WTC11 (cell line): ENCODE measurements at places on chromosomes 2 and 18. TPM values are rescaled to one million over a fixed set of nuclear protein-coding genes. Genes with fewer than 3 reads are reported as not detected.
A peak's percentile ranks its signal among the peaks of the same experiment; 100 is the strongest.

- DNase-seq, result no peak
These were observed 1353.7 kb upstream of the LRRTM1 start for GRCh38 chr2:81658227-81658626.

The SERPINB3 gene
- 0.11 to 0.22 TPM in 2 of 3 replicates, not detected in the other for total RNA-seq

DNA sequence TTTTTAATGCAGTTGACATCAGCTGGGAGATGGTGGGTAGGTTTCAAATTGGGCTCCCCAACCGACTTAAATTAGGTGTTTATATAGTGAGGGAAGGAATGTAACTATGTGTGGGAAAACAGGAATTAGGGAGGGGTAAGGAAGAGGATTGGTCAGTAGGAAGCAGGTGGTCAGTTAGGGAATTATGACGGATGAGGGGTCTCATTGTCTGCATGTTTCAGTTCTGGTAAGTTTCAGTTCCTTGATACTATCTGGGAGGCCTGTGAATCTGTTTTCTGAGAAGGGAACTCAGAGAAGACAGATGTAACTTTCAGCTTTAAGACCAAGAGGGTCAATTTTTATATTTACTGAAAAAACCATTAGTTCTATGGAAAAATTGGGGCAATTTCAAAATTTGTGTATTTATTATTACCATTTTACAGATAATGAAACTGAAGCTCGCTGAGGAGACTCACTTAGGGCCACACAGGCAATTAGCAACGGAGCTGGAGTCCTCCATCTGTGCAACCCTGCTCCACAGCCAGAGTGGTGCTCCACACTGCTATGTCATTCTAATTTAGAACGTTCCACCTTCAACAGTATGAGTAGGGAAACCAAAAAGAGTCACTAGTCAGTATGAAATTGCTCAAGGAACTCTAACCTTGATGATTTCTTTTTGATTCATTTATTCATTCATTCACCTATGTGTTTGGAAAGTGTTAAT is 36.0 kb upstream of the CCDC195 start:
- DNase-seq, result no peak

The VWC2L gene
- not detected in 3 replicates for total RNA-seq

GRCh38 chr18:76380127-76380729 is 114.8 kb downstream of the ZNF516 start:
- DNase-seq, result no peak

The COPS9 gene
- 140 to 142 TPM (median 141 TPM) in 3 replicates for total RNA-seq

GRCh38 chr2:53242090-53242489 is 525.5 kb upstream of the CHAC2 start:
- DNase-seq, result no peak

DNA sequence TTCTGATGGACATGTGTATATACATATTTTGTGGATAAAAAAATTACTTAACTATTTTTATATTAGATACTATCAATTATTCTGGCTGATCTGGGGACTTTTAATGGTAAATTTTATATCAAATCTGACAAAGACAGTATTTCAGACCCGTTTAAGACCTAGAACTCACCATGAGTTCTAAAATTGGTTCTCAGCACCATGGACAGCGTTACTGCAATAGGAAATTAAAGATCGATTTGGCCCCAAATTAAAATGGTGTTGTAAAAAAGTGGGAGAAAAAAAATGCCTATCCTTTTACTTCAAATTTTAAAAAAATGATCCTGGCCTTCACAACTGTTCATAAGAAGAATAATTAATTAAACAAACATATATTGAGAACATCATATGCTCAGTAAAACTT is 919 bp upstream of the SCN2A start:
- no peak for DNase-seq

GRCh38 chr18:7789856-7790552 is 222.9 kb downstream of the PTPRM start:
- peak; percentile 27 for DNase-seq

DNA sequence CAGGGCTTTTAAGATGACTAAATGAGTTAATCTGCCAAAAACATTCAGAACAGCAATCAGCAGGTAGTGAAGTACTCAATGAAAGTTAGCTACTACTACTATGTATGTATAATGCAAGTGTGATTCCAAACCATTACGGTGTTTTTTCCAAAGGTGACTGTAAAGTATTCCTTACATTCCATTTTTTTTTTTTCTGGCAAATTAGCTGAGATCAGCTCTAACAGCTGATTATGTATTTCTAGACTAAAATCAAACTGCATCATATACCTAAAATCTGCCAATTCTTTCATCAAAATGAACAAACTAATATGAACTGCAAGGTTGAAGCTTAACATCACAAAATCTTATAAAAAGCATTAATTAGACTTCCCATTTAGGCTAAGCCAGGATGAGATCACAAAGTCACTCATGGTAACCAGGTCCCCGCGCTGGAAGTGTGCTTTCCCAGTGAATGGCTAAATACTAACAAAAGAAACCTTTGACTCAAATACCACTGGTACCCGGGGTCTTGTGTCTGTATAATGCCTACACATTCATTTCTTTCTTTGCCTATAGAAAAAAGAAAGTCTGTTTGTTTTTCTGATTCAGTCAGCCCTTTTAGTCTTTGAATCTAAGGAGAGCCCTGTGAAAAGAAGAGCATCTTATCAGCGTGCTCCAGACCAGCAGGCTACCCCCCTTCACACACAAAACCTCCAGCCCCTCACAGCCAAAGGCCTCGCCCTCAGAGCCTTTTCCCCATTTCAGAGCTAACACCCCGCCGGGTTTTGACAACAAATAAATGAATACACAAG is 88.3 kb downstream of the RBMS1 start:
- no peak for DNase-seq

GRCh38 chr2:33706410-33706809 is 107.3 kb upstream of the FAM98A start:
- no peak for DNase-seq

DNA sequence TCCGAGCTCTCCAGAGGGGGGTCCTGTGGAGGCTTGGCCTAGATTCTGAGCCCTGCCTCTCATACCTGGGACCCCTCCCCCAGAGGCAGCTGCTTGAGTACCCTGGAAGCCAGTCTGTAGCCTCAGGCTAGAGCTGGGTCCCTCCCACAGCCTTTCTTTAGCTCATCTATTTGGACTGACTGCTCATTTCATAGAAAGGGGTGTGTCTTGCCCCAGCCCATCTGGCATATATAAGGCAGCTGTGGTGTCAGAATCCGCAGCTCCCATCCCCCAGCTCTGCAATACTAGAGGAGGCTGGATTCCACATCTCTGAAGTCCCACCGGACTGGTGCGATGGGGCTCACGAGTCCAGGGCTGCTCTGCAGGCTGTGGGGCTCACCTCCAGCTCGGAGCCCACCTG is 26.1 kb downstream of the MPHOSPH10 start:
- DNase-seq, result peak; percentile 30

The SALL3 gene
- 81.3 to 87.0 TPM (median 83.8 TPM) in 3 replicates for total RNA-seq

DNA sequence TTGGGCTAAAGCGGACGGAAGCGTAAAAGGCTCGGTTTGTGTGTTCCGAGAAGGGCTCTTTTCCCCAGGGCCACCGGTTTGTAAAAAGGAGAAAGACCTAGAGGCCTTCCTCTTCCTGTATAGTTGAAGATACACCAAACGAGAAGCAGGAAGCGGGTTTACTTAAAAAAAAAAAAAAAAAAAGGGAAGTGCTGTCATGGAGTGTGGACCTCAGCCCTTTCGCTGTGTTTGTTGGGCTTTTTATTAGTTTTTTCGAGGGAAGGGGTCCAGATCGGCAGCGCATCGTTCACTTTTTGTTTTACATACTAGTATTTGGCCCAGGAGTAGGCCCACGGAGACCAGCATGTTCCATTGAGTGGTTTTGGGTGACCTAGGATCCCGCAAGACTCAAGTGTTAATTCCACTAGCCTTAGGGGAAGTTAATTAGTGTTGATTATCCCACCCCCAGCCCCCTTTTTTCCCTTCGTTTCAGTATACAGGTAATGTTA is 676 bp downstream of the ACTR2 start:
- no peak for DNase-seq

The FHOD3 gene
- 3.8 to 4.8 TPM (median 4.6 TPM) in 3 replicates for total RNA-seq

DNA sequence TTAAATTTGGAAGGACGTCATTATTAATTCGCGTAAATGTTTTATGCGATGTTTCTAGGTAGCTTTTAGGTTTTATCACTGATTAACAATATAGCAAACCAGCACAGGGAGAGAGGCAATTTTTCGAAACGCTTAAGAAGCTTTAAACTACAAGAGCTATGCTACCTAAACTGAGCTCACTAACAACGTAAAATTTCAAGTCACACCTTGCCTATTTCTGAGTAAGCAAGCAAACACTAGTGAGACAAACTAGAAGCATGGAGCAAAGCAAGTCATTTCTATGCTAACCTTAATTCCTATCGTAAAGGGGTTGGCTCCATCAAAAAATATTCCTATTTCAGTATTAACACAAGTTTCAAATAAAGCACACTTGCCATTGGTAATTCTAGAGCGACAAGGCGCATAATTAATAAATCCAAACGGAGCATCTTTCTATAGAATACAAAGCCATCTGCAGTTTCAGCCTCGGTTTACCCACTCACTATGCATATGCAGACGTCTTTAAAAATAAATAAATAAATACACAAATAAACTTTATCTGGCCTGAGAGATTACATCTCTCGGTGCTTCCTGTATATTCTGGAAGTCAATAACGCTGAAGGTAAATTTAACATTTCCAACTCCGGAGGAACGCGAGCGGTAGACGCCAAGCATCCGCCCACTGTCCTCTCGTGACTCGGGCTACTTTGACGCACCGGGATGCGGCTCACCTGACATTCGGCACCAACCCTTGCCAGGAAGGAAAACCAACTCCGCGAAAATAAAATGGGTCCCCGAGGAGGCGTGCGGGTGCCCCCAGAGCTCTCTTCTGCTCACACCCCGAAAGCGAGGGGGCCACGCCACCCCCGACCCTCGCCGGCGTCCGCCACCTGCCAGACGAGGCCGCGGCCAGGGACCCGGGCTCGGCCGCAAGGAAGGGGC is 947 bp downstream of the ITSN2 start:
- DNase-seq, result no peak

- DNase-seq, result no peak
These were observed 94.0 kb upstream of the STON1 start for GRCh38 chr2:48435909-48436308.

- no peak for DNase-seq
These were observed 539.4 kb downstream of the RIT2 start for GRCh38 chr18:42576124-42576523.

- DNase-seq, result no peak
These were observed 253.9 kb upstream of the VWC2L start for GRCh38 chr2:214156971-214157370.

DNA sequence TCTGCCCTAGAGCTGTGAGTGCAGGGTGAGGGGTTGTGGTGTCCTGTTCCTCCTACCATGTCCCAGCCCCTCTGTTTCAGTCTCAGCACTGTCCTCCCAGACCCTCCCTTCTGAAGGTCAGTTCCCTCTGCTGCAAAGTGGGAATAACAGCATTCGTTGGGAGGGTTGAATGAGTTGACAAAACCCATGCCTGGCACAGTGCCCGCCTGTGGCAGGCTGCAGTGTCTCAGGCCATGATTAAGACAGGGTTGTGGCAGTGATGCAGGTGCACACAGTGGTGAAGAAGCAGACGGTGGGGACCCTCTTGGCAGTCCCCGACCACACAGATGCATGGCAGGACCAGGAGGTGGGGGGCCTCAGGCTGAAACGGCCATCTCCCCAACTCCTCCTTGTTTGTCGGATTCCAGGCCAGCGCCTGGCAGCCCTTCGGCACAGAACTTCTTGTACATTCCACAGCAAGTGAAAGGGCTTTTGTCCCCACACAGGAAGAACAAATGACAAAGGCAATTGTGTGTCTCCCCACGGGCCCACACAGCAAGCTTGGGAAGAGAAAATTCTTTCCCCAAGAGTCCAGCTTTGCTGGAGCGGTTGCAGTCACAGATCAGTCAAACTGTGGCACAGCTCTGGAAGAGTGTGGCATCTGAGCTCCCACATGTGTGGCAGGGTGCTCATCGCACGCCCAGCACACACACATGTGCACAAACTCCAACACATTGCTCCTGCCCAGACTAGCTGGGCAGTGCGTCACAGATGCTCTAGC is 92.0 kb upstream of the MSH2 start:
- DNase-seq, result no peak

DNA sequence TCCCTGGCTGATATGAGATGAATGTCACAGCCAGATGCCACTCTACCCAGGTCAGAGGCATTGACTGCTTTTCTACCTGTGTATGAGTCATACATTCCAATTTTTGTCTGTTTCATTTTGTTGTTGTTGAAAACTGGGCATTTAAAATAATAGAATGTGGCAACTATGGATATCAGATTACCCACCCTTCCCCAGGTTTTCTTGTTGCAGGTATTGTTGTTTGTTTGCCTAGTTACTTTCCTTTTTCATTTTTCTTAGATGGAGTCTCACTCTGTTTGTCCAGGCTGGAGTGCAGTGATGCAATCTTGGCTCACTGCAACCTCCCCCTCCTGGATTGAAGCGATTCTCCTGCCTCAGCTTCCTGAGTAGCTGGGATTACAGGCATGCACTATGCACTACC is 70.2 kb downstream of the LRRC30 start:
- no peak for DNase-seq

GRCh38 chr2:175847128-175847527 is 154.9 kb downstream of the LNPK start:
- no peak for DNase-seq

The KCNIP3 gene
- 2.1 to 3.3 TPM (median 3.1 TPM) in 3 replicates for total RNA-seq

DNA sequence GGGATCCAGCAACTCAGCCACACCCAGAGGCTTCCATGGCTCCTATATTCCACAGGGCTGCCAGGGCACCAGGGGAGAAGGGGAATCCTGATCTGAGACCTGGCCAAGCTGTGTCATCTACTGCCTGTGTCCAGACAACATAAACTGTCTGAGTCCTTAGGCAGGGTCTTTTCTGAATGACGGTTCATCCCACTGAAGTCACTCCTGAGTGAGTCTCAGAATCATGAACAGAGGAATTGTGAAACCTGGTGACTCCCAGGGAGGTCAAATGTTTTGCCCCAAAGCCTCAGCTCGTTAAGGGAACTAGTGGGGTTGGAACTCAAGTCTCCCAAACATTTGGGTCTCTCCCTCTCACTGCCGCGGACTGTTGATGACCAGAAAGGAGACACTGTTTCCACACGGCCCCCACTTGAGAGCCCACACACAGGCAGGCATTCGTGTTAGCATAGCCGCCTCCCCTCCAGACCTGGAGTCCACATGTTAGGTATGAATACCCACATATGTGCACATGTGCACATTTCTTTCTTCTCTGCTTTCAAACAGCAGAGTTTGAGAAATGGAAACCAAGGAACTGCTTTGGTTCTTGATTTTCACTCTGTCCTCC is 125.0 kb upstream of the MSH6 start:
- no peak for DNase-seq

The ABCB6 gene
- total RNA-seq, result 42.1 to 45.3 TPM (median 44.8 TPM) in 3 replicates

DNA sequence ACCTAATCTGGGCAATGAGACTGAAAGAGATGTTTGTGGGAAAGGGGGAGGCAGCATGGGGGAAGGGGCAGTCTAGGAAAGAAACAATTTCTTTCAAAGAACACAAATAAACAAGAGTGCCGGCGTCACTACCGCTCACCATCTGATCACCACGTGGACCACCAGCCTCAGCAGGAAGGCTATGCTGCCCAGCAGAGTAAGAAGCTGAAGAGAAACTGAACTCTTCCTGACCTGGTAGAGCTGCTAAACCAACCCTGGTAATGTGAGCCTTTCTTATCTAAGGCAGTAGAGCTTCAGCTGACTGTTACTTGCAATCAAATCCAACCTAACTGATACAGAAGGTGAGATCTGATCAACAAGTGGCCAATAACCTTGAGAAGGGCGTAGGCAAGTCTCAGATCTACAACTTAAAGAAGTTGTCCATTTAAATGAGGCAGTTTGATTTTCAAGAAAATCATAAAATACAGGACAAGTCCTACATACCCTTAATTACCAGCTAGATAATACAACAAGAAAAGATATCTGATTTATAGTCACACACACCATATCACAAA is 44.2 kb upstream of the SPTBN1 start:
- no peak for DNase-seq

GRCh38 chr2:128323555-128323931 is 4.9 kb upstream of the HS6ST1 start:
- DNase-seq, result no peak

- DNase-seq, result no peak
These were observed 279.0 kb upstream of the STON1 start for GRCh38 chr2:48250943-48251342.
